ENCODE measurements at places on chromosomes 1 and 21.

- peaks cover 13% of the 10 kb centered on the region for H3K4me1 ChIP-seq
- H3K27me3 ChIP-seq: no peaks in the 10 kb centered on the region
- DNase-seq: no peak
Observed at GRCh38 chr21:15445327-15445726, 284.5 kb upstream of the USP25 start.

DNA sequence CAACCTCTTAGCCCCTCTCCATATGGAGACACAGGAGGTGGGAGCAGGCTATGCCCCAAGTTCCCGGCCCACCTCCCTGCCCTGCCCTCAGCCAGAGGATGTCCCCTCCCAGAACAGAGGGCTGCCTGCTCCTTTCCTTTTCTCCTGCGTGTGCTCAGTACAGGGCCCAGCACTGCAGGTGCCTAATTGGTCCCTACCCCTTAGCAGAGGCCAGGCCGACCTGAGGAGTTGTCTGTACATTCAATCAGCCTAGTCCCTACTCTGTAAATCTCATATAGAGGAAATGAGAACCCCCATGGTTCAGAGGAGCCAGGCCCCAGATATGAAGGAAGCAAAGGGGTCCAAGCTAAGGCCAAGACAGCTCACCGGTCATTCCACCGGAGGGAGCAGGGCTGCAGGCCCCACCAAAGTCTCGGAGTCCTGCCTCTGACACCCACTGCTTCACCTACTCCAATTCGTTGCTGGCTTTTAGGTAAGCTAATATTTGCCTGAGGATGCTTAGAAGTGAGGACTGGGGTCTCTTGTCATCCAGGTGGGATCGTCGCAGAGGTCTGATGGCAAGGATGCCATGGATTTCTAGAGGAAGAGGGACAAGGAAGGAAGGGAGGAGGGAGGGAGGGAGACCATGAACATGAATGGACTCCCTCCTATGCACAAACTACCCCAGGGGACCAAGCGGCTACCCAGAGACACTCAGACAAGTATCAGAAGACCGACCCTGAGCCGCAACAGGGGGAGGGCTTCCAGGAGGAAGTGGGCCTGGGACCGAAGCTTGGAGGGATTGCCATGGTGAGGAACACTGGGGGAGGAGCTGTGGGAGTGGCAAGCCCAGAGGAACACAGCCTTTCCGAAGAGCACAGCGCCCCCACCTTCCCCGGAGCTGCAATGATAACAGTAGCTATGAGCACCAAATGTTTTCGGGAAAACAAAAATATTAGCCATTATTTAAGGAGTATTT, 30.4 kb upstream of the FOXO6 start:
- no peak overlapping the region for H3K27ac ChIP-seq
- no peaks in the 10 kb centered on the region for H3K36me3 ChIP-seq
- H3K27me3 ChIP-seq: no peaks in the 10 kb centered on the region
- no peaks in the 10 kb centered on the region for H3K4me1 ChIP-seq

DNA sequence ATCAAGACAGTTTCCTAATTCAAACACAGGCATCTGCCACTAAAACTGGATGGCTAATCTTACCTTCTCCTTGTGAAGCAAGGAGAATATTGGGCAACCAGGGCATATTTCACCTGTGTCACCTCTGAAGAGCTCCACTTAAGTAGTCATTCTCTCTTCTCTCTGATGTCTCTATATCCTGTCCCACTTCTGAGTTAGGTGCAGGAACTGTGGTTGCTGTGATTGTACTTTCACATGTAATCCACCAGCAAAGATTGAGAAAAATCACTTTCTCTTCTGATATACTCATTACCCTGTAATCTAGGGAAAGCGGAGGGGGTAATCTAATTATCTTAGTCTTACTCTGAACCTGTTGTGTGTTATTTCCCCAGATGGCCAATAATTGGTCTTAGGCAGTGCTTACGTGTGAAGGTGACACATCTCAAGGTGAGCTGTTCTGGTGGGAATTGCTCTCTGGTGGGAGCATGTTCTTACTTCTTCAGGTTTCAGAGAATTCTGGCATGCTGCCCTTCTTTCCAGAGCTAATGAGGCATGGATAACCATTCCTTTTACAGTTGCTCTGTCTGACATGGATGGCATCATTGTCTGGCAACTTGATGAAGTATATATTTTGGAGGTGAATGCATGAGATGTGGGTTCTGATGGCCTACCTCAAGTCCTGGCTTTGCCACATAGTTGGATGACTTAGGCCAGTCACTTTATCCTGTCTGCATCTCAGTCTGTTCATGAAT, 12.0 kb downstream of the XCL2 start:
- no peak for DNase-seq
- no peaks in the 10 kb centered on the region for H3K4me1 ChIP-seq
- H3K27me3 ChIP-seq: no peaks in the 10 kb centered on the region
- H3K4me3 ChIP-seq: no peak overlapping the region
- no peaks in the 10 kb centered on the region for H3K36me3 ChIP-seq
- H3K27ac ChIP-seq: no peak overlapping the region

GRCh38 chr1:103326595-103326994, 198.9 kb upstream of the RNPC3 start:
- no peaks in the 10 kb centered on the region for H3K27me3 ChIP-seq
- no peaks in the 10 kb centered on the region for H3K4me1 ChIP-seq
- no peak overlapping the region for H3K27ac ChIP-seq
- no peak overlapping the region for H3K4me3 ChIP-seq

- H3K27me3 ChIP-seq: no peaks in the 10 kb centered on the region
- H3K36me3 ChIP-seq: no peaks in the 10 kb centered on the region
- H3K4me1 ChIP-seq: peaks cover 8% of the 10 kb centered on the region
- H3K27ac ChIP-seq: no peak overlapping the region
- H3K4me3 ChIP-seq: no peak overlapping the region
- DNase-seq: no peak
Observed at GRCh38 chr1:213931836-213932235, 55.9 kb upstream of the PROX1 start.

DNA sequence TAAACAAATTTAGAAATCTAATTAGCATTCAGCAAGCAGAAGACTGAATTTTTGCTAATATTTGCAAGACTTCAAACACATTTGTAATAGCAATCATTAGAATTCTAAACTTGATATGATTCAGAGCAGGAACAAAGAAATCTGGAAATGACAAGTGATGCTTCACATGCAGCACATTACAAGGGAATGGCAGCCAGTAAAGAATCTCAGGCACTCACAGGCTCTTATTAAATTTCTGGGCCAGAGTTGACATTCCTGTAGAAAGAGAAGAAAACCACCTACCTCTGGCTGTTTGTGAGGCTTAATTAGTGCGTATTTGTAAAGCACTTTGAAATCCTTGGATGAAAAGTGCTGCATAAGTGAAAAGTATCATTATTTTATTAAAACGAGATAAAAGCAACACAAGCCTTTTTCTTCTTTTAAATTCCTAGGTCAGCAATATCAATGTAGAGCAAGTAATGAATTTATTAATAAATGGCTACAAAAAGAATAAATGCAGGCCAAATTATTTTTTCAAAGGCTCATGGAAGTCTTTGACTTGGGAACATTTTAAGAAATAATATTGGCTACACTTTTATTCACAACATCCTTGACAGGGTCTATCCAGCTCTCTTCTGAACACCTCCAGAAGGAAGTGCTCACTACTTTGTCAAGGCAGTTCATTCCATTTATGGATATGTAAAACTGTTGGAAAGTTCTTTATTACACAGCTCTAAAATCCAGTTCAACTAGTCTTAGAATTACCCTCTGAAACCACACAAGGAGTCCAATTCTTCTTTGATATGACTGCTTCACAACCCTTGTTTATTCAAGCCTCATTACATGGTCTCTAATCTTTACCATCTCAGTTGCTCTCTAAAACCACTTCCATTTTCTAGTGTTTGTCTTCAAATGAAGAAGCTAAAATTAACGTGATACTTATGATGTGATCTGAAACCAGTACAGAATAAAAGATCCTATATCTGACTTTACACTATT, 32.1 kb upstream of the SCYL3 start:
- DNase-seq: no peak
- H3K36me3 ChIP-seq: no peaks in the 10 kb centered on the region
- no peaks in the 10 kb centered on the region for H3K27me3 ChIP-seq
- H3K27ac ChIP-seq: no peak overlapping the region

- DNase-seq: no peak
- H3K27me3 ChIP-seq: no peaks in the 10 kb centered on the region
- no peak overlapping the region for H3K27ac ChIP-seq
- H3K36me3 ChIP-seq: no peaks in the 10 kb centered on the region
- no peaks in the 10 kb centered on the region for H3K4me1 ChIP-seq
Observed at GRCh38 chr1:212595787-212596714, 12.5 kb upstream of the ATF3 start.

- H3K4me1 ChIP-seq: no peaks in the 10 kb centered on the region
Observed at GRCh38 chr1:166579557-166580501, 259.4 kb upstream of the POGK start.

DNA sequence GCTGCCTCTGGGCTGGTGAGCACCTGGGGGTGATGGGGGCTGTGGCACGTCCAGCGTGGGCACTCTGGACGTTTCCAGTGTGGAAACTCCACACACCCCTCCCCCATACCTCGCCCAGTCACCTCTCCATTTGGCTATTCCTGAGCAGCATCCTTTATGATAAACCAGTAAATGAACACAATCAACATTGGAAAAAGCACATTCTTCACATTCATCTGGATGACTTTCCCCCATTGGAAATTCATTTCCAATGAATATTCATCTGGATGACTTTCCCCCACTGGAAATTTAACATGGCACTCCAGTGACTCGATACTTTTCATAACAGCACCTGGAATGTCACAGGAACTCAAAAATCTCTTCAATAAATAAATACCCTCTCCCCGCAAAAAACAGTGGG, 104.8 kb upstream of the KRTAP19-8 start:
- H3K4me3 ChIP-seq: no peak overlapping the region
- DNase-seq: no peak
- H3K27ac ChIP-seq: no peak overlapping the region
- H3K36me3 ChIP-seq: no peaks in the 10 kb centered on the region

DNA sequence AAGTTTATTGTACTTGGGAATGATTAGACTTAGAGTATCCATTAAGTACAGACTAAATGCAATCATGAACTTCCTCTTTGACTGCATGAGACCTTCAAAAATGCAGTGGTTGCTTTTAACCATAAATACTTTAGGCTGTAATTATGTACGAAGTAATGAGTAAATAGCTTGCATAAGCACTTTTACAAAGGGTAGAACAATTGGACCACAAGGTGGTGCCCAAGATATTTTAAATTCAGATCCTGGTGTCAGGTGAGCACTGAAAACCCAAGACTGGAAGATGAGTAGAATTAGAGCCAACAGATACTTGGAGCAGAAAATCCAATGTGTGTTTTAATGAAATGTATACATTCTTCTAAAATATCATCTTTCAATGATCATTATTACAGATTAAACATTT, 43.4 kb upstream of the RHOU start:
- no peaks in the 10 kb centered on the region for H3K36me3 ChIP-seq
- no peak for DNase-seq
- H3K27ac ChIP-seq: no peak overlapping the region
- no peaks in the 10 kb centered on the region for H3K27me3 ChIP-seq
- H3K4me3 ChIP-seq: no peak overlapping the region
- no peaks in the 10 kb centered on the region for H3K4me1 ChIP-seq

DNA sequence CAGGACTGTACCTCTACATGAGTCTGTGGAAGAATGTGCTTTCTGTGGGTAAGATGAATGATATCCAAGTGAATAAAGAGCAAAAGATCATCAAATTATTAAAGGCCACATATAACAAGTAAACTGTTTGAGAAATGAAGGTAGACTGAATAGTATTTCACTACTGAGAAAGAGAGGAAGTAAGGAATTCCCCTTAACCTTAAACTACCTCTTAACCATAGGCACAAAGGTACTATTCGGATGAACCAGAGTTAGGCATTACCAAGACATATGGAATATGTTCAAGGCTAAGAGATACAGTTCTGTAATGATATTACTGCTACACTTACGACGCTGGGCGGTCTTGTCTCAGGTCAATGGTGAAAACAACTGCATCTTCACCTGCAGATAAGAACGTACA, 25.5 kb downstream of the DCAF8 start:
- no peaks in the 10 kb centered on the region for H3K27me3 ChIP-seq

GRCh38 chr1:172278478-172278877, 142.0 kb upstream of the C1orf105 start:
- no peaks in the 10 kb centered on the region for H3K4me1 ChIP-seq
- no peaks in the 10 kb centered on the region for H3K36me3 ChIP-seq
- no peaks in the 10 kb centered on the region for H3K27me3 ChIP-seq
- H3K4me3 ChIP-seq: no peak overlapping the region

GRCh38 chr1:117857418-117857817, 72.0 kb downstream of the GDAP2 start:
- H3K4me1 ChIP-seq: peaks cover 11% of the 10 kb centered on the region
- DNase-seq: no peak
- H3K4me3 ChIP-seq: no peak overlapping the region
- no peaks in the 10 kb centered on the region for H3K36me3 ChIP-seq

- DNase-seq: no peak
- H3K4me3 ChIP-seq: no peak overlapping the region
Observed at GRCh38 chr21:44881198-44881872, 7.8 kb upstream of the PTTG1IP start.

DNA sequence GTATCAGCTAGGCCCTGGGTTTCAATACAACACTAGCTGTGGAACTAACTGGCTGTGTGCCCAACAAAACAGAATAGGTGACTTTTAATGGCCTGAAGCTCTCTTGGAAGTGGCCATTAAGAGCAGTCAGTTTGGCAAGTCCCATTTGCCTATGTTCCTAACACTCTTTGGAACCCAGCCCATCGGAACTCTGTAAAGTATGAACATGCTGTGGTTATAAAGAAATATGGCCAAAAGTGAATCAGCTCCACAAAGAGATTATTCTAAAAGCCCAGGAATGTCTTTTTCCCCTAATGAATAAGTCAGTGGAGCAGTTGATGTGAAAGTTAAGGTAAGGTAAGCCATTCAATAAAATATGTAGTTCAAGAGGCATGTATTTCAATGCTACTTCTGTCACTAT, 223.7 kb upstream of the ADAMTS5 start:
- no peaks in the 10 kb centered on the region for H3K36me3 ChIP-seq
- H3K4me1 ChIP-seq: no peaks in the 10 kb centered on the region
- no peak for DNase-seq

- no peaks in the 10 kb centered on the region for H3K4me1 ChIP-seq
- no peaks in the 10 kb centered on the region for H3K36me3 ChIP-seq
- no peak overlapping the region for H3K27ac ChIP-seq
- H3K4me3 ChIP-seq: no peak overlapping the region
Observed at GRCh38 chr1:193270996-193271395, 84.6 kb upstream of the B3GALT2 start.

- H3K27ac ChIP-seq: no peak overlapping the region
- DNase-seq: no peak
- H3K4me3 ChIP-seq: no peak overlapping the region
- no peaks in the 10 kb centered on the region for H3K27me3 ChIP-seq
- H3K4me1 ChIP-seq: no peaks in the 10 kb centered on the region
- no peaks in the 10 kb centered on the region for H3K36me3 ChIP-seq
Observed at GRCh38 chr1:20663365-20663764, 2.2 kb upstream of the DDOST start.

GRCh38 chr21:37828556-37828955, 87.7 kb downstream of the KCNJ6 start:
- no peak overlapping the region for H3K27ac ChIP-seq
- no peaks in the 10 kb centered on the region for H3K4me1 ChIP-seq
- H3K27me3 ChIP-seq: no peaks in the 10 kb centered on the region

Measured in right atrium auricular region (tissue), 2 donors.